NT2/D1 (cell line): ENCODE measurements at places on chromosomes 2 and 18.

DNA sequence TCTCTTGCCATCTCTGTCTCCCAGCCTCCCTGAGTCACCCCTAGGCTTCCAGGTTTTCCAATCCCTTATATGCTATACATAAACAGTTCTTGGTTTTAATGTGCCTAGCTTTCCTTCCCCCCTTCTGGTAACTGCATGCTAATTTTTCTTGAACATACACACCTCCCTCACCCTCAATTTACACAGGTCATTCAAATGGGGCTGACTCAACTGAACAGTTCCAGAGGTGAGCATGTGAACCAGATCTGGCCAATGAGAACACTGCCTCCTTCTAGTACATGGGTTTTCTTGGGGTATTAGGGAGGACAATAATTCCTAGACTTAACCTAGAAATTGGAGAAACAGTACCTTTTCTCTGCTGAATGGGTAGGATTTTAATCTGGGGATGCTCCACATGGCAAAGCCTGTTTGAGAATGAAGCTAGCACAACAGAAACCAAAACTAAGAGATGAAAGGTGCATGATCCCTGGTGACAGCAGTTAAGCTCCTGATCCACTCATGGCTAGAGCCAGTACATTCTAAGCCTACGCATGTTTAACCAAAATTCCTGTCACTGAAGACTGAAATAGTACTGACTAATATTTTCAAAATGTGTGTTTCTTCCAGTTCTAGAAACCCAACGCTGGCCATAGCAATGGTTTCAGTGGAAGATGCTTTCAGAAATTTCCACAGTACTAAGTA, 11.8 kb downstream of the SLC25A12 start:
- DNase-seq: no peak

DNA sequence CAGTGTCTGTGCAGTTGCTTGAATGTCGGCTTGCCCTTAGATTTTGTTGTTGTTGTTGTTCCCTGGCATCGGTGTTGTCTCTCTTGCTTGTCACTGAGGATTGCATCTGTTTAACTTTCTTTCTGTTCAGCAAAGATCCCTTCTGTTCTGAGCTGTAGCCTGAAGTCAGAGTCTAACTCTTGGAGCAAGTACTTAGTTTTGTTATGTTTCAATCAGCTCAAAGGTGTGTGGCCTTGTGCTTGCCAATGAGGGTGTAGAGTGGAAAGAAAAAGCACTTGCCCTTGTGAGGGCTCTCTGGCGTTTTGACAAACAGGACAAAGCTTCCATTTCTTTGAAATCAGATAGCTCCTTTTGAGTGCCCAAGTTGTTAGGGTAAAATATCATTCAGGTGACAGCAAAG, 757.1 kb upstream of the CDH7 start:
- no peak for DNase-seq

GRCh38 chr2:47485751-47486300, 82.9 kb downstream of the MSH2 start:
- no peak for DNase-seq

- DNase-seq: no peak
These were observed 128.6 kb downstream of the BIRC6 start for GRCh38 chr2:32485399-32485798.

GRCh38 chr2:241896746-241897201, 27.2 kb downstream of the RTP5 start:
- DNase-seq: no peak

- DNase-seq: no peak
These were observed 330.9 kb downstream of the DCC start for GRCh38 chr18:52670896-52671295.

DNA sequence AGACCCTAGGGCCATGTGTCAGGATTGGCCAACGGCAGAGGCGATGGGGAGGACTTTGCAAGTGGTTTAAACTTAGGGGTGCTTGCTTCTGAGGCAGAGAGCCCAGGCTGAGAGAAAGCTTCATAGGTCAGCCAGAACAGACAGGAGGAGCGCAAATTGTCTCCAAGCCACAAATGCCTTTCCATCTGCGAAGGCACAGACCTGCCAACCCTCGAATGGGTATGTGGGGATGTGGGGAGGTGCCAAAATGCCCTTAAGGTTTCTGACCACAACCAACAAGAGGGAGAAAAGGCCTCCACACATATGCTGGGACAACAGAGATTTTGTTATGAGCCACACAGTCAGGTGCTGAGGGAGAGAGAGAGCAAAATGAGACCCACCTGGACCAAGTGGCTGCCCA, 283.6 kb downstream of the CYP26B1 start:
- DNase-seq: no peak

GRCh38 chr18:79544386-79544963, 135.1 kb upstream of the CTDP1 start:
- DNase-seq: no peak

- no peak for DNase-seq
These were observed 1293.9 kb upstream of the LRRTM1 start for GRCh38 chr2:81598453-81598852.

DNA sequence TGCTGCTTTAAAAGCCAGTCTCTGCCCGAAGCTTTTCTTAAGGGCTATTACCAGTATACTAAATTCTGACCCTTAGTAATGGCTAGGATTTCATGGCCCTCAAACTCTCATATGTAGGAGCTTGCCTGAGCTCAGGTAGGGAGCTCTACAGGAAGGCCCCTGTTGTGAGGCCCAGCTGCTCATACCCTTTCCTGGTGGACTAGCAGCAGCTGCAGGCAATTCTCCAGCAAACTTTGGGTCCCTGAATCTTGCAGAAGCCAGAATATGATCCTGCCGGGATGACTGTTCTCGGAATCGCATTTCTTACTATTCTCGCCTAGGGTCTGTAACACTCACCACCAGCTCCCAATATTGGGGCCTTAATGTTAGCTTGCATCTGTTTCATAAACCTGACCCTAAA, 106.4 kb upstream of the SERTAD2 start:
- no peak for DNase-seq
